Prostate gland (tissue), 2 donors: ENCODE measurements at places on chromosomes 11 and 22. TPM values are rescaled to one million over a fixed set of nuclear protein-coding genes. Genes with fewer than 3 reads are reported as not detected.

MGAT3 gene
- total RNA-seq: 7.4 TPM

- DNase-seq: no peak
Observed at GRCh38 chr11:110524238-110524637, 94.5 kb downstream of the FDX1 start.

- no peak for DNase-seq
Observed at GRCh38 chr11:2551131-2551530, 106.3 kb downstream of the KCNQ1 start.

- DNase-seq: no peak
Observed at GRCh38 chr11:121589946-121590537, 137.3 kb upstream of the SORL1-AS1 start.

DNA sequence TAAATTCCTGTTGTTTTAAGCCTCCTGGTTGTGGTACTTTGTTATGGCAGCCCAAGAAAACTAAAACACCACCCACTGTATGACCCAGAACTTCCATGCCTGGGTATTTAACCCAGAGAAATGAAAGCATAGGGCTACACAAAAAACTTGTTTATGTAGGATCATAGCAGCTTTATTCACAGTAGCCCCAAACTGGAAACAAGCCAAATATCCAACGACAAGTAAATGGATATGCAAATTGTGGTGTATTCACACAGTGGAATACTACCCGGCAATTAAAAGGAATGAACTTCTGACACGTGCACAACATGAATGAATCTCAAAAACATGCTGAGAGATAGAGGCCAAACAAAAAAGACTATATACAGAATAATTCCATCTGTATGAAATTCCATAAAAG, 62.2 kb upstream of the NAV2 start:
- DNase-seq: no peak

- no peak for DNase-seq
Observed at GRCh38 chr11:44071157-44071556, 5.1 kb downstream of the ACCS start.

CNGA4 gene
- 0.27 TPM for total RNA-seq

- no peak for DNase-seq
Observed at GRCh38 chr11:114090225-114090910, 30.9 kb downstream of the ZBTB16 start.

DNA sequence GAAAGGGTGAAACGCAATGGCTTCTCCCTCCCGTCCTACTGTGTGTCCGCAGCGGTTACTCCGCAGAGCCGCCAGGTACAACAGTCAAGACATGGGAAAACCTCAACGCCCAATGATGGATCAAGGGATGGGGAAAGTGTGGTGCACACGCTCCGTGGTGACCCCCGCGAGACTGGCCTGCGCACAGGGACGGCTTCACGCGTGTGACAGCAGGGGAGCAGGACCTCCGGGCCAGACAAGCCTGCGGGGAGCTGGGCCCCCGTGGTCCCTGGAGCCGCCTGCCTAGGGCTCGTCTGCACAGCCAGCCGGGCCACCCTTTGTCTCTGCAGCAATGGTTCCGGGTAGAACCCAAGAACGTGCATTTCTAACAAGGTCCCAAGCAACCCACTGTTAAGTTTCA, 31.7 kb upstream of the MOB2 start:
- no peak for DNase-seq

RCOR2 gene
- total RNA-seq: 3.3 TPM

TEX12 gene
- not detected for total RNA-seq

- no peak for DNase-seq
Observed at GRCh38 chr11:1708716-1709115, 11.7 kb downstream of the KRTAP5-6 start.

GRCh38 chr11:120385110-120385509, 48.9 kb downstream of the ARHGEF12 start:
- no peak for DNase-seq

TRMU gene
- 35.1 TPM for total RNA-seq

P2RY6 gene
- 3.5 TPM for total RNA-seq

GRCh38 chr11:1592628-1593027, 5.5 kb downstream of the KRTAP5-2 start:
- no peak for DNase-seq

DNA sequence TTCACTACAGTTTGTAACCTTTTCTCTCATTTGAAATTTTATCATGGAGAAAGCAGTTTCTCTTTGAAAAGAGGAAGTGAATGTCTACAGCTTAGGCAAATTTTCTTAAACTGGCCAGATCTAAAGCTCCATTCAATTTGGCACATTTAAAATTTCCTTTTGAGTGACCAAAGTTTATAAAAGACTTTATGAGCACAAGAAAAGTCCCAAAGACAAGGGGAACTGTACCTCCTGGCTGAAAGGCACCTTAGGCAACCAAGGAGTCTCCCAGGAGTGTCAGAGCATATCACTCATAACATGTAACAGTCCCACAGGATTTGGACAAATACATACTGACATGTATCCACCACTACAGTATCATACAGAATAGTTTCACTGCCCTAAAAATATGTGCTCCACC, 41.3 kb downstream of the NARS2 start:
- DNase-seq: no peak
